ENCODE measurements at places on chromosomes 4 and X. TPM values are rescaled to one million over a fixed set of nuclear protein-coding genes. Genes with fewer than 3 reads are reported as not detected.

KCNIP4 gene
- 0.14 TPM for total RNA-seq

KLHL5 gene
- total RNA-seq = 24.5 TPM

KLF8 gene
- total RNA-seq = 11.5 TPM

HPSE gene
- total RNA-seq = 3.0 TPM

MAGED4 gene
- total RNA-seq = 22.2 TPM

GCNA gene
- total RNA-seq = 1.5 TPM

SPACA5 gene
- total RNA-seq = not detected

HHIP gene
- 2.5 TPM for total RNA-seq

FAM9C gene
- total RNA-seq = not detected

EMCN gene
- total RNA-seq = not detected

SSX3 gene
- not detected for total RNA-seq

AGTR2 gene
- total RNA-seq = not detected

DNA sequence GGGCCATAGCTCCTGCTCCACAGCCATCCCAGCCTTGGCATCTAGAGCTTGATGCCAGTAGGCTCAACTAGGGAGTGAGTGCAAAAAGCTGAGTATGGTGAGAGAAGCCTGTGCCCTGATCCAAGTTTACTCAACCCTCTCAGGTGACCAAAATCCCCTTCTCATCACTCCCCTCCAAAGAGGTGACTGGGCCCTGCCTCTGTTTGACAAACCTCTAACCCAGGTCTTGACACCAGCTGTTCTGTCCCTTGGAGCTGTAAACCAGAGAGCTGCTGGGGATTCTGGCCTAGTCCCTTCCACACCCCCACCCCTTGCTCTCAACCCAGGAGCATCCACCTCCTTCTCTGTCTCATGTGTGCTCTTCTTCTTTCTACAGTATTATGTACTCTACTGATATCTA lies 73.5 kb downstream of the MSN start:
- no peak for DNase-seq

DNA sequence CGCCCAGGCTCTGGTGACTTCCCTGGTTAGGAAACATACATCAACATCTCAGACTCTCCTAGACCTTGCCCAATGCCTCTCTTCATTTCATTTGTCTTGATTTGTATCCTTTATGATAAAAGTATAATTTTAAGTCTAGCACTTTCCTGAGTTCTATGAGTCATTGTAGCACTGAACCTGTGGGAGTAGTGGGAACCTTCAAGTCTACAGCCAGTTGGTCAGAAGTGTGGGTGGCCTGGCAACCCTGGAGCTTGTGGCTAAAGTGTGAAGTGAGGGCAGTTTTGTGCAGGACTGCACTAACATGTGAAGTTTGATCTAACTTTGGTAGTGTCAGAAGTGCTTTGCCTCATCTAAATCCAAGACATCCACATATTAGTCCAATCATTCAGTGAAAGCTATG lies 259.3 kb upstream of the IGFBP7 start:
- DNase-seq = no peak

GRCh38 chrX:44785652-44786051 lies 58.2 kb upstream of the DUSP21 start:
- no peak for DNase-seq

DNA sequence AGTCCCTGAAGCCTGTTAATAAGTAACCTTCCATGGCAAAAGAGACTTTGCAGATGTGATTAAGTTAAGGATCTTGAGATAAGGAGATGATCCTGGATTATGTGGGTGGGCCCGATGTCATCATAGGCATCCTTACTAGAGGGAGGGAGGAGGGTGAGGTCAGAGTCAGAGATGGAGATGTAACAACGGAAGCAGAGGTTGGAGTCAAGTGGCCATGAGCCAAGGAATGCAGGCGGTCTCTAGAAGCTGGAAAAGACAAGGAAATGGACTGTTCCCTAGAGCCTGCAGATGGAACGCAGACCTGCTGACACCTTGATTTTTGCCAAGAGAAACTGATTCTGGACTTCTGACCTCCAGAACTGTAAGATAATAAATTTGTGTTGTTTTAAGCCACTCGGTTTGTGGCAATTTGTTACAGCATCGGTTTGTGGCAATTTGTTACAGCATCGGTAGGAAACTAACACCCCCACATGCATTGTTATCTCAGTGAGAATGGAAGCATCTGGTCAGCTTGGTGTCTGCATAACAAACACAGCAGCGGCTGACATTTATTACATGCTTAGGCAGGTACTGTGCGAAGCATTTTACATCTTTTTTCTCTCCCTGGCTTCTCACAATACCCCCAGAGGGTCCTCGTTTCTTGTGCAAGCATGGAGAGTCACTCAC lies 55.6 kb downstream of the CLDN34 start:
- DNase-seq = no peak

DNA sequence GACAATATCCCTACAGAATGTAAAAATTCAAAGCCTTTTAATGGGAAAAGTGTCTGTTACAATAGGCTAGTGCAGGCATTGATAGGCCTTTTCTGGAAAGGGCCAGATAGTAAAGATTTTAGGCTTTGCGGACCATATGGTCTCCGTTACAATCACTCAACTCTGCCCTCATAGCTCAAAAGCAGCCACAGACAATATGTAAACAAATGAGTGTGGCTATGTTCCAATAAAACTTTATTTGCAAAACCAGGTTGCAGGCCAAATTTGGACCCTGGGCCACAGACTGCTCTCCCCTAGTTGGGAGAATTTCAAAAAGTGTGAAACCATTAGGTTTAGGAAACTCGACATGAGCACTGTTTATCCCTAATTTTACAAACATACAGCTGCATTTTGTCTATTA lies 112.2 kb downstream of the VCX3B start:
- no peak for DNase-seq

DNA sequence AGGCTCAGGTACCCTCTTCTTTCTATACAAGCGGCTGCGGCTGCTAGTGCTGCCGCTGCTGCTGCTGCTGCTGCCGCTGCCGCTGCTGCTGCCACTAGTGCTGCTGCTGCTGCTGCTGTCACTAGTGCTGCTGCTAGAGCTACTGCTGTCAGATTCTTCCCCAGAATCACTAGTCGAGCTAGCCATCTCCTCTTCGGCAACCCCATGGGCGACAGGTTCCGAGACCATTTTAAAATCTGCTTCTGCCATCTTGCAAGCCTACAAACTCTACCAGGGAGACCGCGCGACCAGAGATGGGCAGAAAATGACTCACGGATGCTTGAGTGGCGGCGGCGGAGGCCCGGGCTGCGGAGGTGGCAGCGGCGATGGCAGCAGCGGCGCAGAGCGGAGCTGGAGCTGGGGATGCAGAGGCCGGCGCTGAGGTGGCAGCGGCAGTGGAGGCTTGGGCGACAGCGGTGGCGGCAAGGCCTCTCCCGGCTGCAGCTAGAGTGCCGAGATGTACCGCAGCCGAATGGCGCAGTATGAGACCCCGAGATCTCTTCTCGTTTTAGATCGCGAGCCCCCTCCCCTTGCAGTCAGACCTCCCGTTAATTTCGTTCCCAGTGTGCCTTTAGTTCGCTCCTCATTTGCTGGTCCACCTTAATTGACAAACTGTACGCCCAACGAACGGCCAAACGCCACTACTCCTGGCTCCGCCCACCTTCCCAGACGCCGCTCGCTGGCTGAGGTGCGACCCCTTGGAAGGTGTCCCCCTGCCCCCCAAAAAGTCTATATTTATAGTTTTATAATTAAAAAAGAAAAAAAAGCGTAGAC lies at the start of gene NAP1L3:
NAP1L3 (minus strand) TSS at position 523 of the 813 bp plus-strand sequence; CDS start at position 249, 274 bp downstream.
- DNase-seq = peak; percentile 88

GRCh38 chrX:104195013-104195412 lies 28.8 kb downstream of the FAM199X start:
- no peak for DNase-seq

- no peak for DNase-seq
These were observed 502.6 kb downstream of the EPHA5 start for GRCh38 chr4:65167719-65168118.

GRCh38 chr4:15990570-15991285 lies 27.8 kb upstream of the FGFBP2 start:
- DNase-seq = no peak

- DNase-seq = peak; percentile 41
These were observed 35.7 kb downstream of the GATB start for GRCh38 chr4:151725087-151725486.

GRCh38 chrX:30593440-30594200 lies 16.1 kb upstream of the TASL start:
- peak; percentile 16 for DNase-seq

GRCh38 chrX:84188320-84188834 lies 378 bp upstream of the RPS6KA6 start:
- DNase-seq = peak; percentile 61

DNA sequence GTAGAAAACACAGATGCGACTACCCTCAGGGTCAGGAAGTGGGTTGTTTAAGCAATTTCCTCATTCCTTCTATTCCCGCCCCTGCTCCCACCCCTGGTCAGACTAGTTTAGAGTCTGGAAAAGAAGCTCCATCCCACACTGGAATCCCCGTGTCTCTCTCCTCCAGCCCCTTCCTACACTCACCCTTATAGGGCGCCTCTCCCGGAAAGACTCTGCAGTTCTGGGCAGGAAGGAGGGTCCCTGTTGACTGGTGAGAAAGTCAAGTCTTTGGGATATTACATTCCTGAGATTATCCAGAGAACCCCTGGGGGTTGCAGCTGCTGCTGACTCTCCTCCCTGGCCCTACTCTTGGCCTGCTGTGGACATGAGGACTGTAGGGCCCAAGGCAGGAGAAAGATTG lies 11.9 kb downstream of the STARD8 start:
- peak; percentile 36 for DNase-seq

DNA sequence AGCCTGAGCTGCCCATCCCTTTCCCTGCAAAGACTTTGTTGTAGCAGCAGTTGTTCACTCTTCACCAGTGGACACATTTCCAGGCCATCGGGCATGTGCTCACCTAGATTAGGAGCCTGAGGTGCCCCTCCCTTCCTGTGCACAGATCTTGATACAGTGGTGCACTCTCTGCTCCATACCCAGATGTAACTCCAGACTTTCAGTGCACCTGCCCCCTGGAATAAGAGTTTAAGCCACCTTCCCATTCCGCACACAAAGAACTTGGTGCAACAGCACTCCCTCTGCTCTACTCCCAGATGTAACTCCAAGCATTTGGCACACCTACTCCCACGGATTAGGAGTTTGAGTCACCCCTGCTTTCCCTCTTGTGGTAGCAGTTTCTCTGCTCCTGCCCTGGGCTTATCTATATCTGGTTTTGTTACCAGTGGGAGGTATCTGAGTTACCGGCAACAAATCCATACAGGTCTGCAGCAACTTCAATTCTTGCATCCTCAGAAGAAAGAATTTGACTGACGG lies 36.0 kb upstream of the PLK4 start:
- no peak for DNase-seq

GRCh38 chr4:150708004-150708403 lies 126.1 kb downstream of the MAB21L2 start:
- no peak for DNase-seq

- DNase-seq = no peak
These were observed 155.0 kb upstream of the RPS6KA3 start for GRCh38 chrX:20421697-20422096.

GRCh38 chr4:4247696-4248028 lies 361 bp downstream of the TMEM128 start:
- DNase-seq = no peak

DNA sequence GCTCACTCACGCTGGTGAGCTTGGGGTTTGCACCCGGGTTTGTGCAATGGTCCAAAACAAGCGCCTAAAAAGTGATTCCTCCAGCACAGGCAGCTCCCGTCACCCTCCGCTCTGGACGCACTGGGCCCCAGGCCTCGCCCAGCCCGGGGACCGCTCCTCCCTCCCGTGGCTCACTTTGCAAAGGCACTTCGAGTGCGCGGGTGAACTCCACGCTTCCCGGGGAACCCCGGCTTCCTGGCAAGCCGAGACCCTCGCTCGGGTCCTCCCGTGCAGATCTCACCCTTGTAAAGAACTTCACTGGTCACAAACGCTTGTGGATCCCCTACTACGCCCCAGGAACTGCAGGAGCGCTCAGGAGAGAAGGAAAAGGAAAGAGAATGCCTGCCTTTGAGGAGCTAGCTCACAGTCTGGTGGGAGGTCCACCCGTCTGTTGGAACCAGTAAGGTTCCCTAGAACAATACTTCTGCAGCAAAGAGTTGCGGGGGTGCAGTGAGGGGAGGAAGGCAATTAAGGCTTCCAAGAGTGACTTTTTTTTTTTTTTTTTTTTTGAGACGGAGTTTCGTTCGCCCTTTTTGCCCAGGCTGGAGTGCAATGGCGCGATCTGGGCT lies at the start of gene CTPS2:
CTPS2 (minus strand) TSS at position 122 of the 608 bp plus-strand sequence. CDS start 9,767 bp downstream, outside the sequence.
- peak; percentile 58 for DNase-seq

- no peak for DNase-seq
These were observed 126.5 kb upstream of the SCML1 start for GRCh38 chrX:17610788-17611187.

DNA sequence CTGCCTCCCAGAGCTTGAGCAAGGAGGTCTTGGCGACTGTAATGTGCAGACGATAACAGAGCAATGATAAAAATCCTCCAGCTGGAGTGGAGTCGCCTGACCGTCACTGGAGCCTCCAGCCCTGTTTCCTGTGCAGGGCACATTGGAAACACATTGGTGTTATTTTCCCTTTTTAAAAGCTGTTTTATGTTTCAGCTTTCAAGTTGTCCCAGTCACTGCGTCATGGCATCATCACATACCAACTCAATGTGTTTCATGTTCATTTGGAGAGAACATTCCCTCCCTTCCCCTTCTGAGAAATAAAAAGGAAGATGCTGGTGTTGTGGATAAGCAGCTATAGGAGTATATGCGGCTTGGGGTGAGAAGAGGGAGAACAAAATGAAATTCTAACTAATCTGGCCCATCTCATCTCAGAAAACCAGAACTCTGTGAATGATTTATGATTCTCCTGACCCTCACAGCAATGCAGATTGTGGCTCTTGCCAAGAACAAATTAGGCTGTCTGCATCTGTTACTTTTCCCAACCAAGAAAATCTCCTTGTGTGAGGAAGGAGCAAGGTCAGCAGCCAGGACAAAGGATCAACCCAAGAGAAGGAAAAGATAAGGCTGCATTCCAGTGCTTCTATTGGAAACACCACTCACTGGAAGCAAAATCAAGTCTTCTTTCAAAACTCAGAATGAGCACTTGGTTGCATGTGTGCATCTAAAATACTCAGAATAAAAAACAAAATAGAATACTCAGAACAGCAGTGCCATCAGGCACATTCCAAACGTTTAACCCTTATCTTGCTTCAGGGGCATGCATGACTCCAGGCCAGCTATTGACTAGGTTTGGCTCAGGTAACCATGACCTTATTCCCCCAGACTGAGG lies 134.4 kb downstream of the RASL11B start:
- DNase-seq = no peak

GRCh38 chrX:119984652-119985051 lies 41.1 kb upstream of the NKAP start:
- DNase-seq = no peak

Measured in GM23338 (cell line).